NCI-H2107 (cell line): ENCODE measurements at places on chromosomes 3 and 15.

DNA sequence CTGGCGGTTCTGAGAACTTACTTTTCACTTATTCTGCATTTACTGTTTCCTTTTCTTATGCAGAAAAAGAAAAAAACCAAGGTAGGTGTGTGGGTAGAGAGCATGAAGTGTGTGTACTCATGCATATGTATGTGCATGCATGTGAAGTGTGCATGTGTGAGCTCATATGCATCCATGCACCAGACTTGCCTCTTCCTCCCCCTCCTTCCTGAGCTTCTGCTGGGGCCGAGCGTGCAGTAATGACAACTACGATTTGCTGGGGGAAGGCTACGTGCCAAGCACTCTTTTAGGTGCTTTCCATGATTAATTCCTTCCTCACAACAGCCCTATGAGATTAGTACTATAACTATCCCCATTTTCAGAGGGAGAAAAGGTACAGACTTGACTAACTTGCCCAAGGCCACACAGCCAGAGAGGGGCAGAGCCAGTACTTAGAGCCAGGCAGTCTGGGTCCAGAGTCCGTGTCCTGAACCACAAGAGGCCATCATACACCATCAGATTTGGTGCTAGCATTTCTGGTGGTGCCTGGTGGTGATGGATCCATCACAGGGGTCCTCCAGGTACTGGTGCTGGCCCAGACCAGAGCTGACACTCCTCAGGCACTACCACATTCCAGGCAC is 46.7 kb downstream of the CAPN3 start:
- no peak for DNase-seq

DNA sequence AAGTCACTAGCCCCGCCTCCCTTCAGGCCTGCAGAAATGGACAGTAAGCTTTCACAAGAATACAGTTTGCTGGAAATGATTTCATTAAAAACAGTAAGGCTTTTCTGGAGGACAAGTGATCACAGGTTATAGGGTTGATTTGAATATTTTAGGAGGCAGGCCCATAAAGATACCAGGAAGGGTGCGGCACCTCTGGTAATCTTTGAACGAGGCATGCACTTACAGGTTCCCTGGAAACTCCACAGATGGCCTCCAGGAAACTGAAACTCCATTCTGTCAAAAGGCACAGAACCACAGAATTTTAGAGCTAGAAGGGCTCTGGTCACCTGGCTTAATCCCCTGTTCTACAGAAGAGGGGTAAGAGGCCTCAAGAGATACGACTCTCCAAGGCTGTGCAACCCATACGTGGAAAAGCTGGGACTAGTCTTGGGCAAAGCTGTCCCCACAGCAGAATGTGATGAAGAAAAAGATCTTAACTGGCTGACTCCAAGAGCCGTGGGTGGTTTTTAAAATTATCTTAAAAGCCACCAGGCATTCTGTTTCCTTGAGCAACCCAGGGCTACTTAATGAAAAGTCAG is 1.2 kb downstream of the STARD5 start:
- no peak for DNase-seq

DNA sequence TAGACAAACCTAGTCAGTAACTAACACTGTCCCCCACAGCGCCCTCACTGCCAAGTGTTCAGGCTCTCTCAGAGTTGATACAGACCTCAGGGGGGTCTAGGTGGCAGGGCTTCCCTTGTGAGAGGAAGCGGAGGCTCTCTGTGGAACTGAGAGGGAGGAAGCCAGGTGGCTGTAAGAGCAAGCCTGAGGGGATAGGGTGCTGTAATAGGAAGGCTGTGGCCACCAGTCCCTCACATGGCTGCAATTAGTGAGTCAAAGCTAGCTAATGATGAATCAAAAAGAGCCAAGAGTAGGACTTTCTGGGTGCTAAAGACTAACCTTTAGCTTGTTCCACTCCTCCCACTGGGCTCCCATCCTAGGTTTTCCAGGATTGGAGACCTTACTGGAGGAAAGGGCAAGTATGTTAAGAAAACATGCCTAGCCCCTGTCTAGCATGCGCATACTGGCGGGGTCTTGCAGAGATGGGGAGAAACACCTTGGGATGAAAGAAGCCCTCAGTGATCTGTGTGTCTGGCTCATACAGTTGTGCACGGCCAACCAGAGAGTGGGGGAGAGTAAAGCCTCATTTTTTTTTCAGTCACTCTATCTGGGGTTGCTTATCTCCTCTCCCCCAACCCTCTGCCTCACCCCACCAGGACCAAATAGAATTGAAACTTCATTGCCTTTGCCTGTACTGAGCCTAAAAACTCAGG is 13.3 kb upstream of the SOX2 start:
- no peak for DNase-seq

DNA sequence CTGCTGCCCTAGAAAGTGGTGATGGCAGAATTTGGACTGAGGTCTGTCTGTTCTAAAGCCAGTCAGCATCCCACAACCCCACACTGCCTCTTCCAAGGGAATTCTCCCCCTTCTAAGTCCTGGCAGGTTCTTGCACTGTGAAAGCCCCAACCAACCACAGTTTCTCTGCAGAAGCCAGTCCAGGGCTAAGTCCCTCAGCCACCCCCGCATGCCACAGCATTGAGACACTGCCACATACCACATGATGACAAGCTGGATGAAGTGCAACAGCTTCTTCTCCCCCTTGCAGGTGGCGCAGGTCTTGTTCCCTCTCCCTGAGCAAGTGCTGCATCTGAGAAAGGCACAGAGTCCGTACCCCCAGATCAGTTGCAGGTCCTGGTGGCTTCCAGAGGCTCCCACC is 18.6 kb downstream of the SSUH2 start:
- DNase-seq, result no peak

DNA sequence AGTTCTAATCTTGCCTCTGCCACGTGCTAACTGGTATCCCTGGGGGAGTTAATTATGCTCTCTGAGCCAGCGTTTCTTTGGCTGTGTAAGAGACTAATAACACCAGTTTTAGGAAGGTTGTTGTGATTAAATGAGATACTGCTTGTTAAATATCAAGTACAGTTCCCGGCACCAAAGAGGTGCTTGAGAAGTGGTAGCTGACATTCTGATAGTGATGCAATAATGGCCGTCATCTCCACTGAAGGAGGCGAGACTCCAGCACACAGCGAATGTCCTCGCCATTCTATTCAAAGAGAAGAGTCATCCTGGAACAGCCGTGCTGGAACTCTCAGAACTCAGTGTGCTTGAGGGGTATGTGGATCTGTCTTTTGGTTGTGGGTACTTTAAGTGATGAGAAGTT is 9.8 kb upstream of the C3orf70 start:
- no peak for DNase-seq
